ENCODE measurements at places on chromosomes 2 and 18. TPM values are rescaled to one million over a fixed set of nuclear protein-coding genes. Genes with fewer than 3 reads are reported as not detected.

OR6B2 gene
- not detected for polyA plus RNA-seq

KLHL29 gene
- polyA plus RNA-seq: 1.2 TPM

IL37 gene
- polyA plus RNA-seq: not detected

HOXD10 gene
- not detected for polyA plus RNA-seq

PLA2R1 gene
- polyA plus RNA-seq: 0.81 TPM

ZAP70 gene
- polyA plus RNA-seq: 2.8 TPM

STARD6 gene
- polyA plus RNA-seq: not detected

ATP6V1C2 gene
- polyA plus RNA-seq: 6.9 TPM

HOXD1 gene
- polyA plus RNA-seq: not detected

RSAD2 gene
- 1.4 TPM for polyA plus RNA-seq

FAM228A gene
- 0.50 TPM for polyA plus RNA-seq

TSHZ1 gene
- polyA plus RNA-seq: 4.2 TPM

RTP5 gene
- polyA plus RNA-seq: 0.10 TPM

Measured in stomach (tissue), 19 donors.